ENCODE measurements at places on chromosomes 12 and 14.

DNA sequence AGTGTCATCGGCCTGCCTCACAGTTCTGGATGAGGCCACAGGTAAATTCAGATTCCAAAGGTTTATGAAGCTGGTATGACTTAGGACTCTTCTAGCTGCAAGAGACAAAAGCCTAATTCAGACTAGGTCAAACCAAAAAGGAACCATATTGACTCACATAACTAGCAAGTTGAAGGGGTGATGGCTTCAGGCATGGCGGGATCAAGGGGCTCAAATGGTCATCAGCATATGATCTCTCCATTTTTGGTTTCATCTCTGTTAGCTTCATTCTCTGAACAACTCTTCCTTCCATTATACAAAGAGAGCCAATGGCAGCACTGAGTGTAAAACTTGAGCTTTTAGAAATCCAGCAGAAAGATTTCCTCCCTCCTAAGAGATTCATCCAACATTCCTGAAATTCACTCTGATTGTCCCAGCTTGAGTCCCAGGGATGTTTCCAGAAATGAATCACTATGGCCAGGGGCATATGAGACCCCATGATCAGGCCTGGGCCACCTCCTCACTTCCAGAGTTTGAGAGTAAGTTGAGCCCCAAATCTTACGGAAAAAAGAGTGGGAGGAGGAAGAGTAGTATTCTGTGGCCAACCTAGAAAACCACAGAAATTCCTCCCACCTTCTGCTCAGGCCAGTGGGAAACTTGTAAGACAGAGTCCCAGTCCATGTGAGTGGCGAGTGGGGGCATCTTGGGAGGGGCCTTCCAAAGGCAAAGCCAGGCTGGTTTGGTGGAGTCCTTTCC is 2.0 kb upstream of the MAP1LC3B2 start:
- DNase-seq = peak; percentile 66

- no peak for DNase-seq
These were observed 19.5 kb upstream of the NUBPL start for GRCh38 chr14:31541702-31542101.

DNA sequence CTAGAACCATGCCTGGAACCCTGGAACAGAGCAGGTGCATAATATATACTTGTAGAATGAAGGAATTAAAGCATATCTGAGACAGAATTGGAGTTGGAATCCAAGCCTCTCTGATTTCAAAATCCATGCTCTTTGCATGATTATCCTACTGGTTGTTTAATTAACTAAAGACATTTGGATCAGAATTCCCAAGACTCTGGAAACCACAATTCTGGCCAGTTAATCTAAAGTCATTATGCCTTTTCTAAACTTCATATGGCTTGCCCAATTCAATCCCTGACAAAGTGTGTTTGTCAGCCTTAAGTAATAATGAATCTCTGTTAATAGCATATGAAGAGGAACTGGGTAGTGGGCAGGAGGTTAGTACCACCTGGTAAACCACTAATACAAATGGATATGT is 422.6 kb downstream of the ATP23 start:
- DNase-seq = no peak

DNA sequence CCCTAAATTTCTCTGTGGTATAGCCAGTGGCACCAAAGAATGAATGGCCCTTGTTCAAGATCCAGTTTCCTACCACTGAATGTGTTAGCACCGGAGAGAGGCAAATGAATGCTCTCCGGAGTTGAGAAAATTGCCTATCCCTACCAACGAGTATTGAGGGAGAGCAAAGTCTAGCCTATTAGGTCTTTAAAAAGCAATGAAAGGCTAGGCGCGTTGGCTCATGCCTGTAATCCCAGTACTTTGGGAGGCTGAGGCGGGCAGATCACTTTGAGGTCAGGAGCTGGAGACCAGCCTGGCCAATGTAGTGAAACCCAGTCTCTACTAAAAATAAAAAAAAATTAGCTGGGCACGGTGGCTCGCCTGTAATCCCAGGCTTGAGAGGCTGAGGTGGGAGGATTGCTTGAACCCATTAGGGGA is 898 bp upstream of the RAB15 start:
- DNase-seq = no peak

DNA sequence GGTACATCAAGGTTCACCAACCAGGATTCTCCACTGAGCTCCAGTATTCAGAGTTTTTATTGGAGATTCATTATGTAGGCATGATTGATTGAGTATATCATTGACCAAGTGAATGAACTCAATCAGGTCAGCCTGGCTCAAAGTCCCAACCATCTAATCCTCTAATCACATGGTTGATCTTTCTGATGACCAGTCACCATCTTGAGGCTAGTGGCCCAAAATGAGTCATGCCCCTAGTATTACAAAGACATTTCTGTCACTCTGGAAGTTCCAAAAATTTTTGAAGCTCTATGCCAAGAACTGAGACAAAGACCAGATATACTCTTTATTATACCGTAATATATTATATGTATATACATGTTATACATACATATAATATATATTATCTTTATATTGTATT is 75.9 kb upstream of the ATF7IP start:
- DNase-seq = no peak

- no peak for DNase-seq
These were observed 211.3 kb downstream of the AACS start for GRCh38 chr12:125276567-125276966.

- DNase-seq = peak; percentile 89
These were observed 8.5 kb downstream of the WSB2 start for GRCh38 chr12:118052324-118053070.

- no peak for DNase-seq
These were observed 23.6 kb upstream of the TTC7B start for GRCh38 chr14:90839889-90840266.

GRCh38 chr14:106201376-106201775 is 675.0 kb downstream of the TMEM121 start:
- no peak for DNase-seq

DNA sequence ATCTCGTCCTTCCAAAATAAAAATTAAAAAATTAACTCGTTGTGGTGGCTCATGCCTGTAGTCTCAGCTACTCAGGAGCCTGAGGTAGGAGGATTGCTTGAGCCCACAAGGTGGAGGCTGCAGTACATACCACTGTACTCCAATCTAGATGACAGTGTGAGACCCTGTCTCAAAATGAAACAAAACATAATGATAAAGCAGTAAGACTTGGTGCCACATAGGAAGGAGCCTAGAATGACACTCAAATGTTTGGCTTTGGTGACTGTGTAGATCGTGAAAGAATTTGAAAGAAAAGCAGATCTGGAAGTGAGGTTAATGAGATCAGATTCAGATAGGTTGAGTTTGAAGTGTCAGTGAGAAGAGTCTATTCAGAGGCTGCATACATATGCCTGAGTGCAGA is 150.1 kb upstream of the ATP2B1 start:
- no peak for DNase-seq

DNA sequence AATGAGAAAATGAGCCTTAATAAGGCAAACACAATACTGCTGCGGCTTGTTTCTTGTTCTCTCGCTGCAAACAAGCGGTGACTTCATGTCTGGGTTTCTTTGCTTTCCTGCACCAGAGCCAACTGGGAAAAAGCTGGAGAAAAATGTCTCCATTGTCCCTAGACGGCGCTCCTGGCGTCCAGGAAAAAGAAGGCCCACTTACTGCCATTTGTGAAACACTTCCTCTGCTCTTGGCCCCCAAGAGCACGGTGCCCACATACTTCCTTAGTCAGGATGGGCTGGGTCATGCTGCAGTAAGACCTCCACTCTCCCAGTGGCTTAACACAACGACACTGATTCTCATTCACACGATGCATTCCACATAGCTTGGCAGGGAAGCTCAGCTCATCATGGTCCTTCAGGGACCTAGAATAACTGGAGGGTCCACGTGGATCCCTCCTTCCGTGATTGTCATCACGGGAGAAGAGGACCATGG is 86.0 kb upstream of the BCL11B start:
- no peak for DNase-seq

- no peak for DNase-seq
These were observed 8.1 kb upstream of the CLMN start for GRCh38 chr14:95327558-95328374.

GRCh38 chr12:26361964-26362363 is 166.6 kb downstream of the SSPN start:
- DNase-seq = no peak

Measured in fibroblast of upper back skin (primary cell).